ENCODE measurements at places on chromosomes 3 and 15. TPM values are rescaled to one million over a fixed set of nuclear protein-coding genes. Genes with fewer than 3 reads are reported as not detected.

GRCh38 chr3:159795042-159795441 lies 193.6 kb upstream of the IL12A start:
- DNase-seq = no peak

The CLDN18 gene
- total RNA-seq = 0.09 TPM

DNA sequence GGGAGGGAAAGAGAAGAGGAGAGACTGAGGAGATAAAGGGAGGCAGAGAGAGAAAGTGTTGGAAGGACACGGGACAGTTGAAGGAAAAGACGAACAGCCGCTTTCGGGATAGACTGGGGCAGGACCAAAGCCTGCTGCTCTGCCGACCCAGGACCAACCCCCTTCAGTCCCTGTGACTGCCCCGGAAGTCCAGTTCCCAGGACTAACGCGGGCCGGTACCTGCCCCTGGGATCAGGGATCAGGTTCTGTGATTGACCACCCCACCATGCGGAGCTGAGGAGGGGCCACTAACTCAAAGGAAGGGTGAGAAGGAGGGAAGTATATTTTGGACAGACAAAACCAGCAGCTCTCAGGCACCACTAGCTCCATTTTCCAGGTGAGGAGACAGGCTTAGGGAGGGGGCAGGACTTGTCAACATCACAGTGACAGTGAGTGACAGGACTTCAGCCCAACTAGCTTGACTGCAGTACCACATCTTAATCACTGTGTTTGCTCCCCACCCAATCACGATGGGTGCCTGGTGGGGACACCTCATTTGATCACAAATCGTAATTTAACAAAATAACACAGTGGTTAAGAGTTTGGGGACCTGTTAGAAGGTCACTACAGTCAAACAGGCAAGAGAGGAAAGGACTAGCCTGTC lies 9.8 kb upstream of the EPHB3 start:
- DNase-seq = no peak

The XRN1 gene
- total RNA-seq = 72.8 TPM

- no peak for DNase-seq
Measured at GRCh38 chr3:89025185-89025584, 82.2 kb upstream of the EPHA3 start.

The MCCC1 gene
- 32.0 TPM for total RNA-seq

The ARL8B gene
- total RNA-seq = 55.1 TPM

- no peak for DNase-seq
Measured at GRCh38 chr3:168002786-168003368, 92.8 kb downstream of the GOLIM4 start.
